ENCODE measurements at places on chromosomes 12 and 14. TPM values are rescaled to one million over a fixed set of nuclear protein-coding genes. Genes with fewer than 3 reads are reported as not detected.

The IFNG-AS1 gene
- polyA plus RNA-seq, result not detected

DNA sequence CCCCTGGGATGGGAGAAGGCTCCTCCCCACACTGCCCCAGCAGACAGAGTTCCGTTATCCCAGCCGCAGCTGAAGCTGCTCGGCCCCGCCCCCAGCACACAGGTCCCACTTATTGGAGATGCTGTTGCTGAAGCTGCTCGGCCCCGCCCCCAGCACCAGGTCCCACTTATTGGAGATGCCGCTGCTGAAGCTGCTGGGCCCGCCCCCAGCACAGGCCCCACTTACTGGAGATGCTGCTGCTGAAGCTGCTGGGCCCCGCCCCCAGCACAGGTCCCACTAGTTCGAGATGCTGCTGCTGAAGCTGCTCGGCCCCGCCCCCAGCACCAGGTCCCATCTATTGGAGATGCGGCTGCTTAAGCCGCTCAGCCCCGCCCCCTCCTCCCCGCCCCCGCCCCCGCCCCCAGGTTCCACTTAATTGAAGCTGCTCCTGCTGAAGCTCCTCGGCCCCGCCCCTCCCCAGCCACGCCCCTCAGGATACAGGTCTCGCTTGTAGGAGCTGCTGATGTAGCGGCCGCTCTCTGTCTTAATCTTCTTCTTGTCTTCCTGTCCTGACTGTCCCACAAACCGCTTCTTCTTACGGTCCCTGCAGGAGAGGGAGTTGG, 12.0 kb downstream of the CFAP73 start:
- no peak for DNase-seq

The ADGRD1 gene
- polyA plus RNA-seq, result 14.5 TPM

DNA sequence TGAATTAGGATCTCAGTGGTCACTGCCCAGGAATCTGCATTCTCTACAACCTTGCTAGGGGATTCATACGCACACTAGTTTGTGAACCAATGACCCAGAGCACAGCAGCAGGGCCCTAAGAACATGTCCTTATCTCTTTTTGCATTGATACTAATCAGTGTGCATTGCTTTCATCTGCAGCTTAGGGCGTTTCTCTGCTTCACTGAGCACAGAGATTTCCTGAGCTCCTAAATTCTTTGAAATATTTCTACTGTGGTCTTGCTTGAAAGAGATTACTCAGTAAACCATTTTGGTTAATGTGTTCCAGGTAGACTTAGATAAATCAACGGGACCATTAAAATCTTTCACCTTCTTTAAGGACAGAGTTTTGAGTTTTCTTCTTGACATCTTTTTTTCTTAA, 351.3 kb upstream of the KITLG start:
- no peak for DNase-seq

GRCh38 chr12:114729731-114730130, 45.8 kb upstream of the TBX3 start:
- no peak for DNase-seq

The SAMD4A gene
- 8.0 TPM for polyA plus RNA-seq

DNA sequence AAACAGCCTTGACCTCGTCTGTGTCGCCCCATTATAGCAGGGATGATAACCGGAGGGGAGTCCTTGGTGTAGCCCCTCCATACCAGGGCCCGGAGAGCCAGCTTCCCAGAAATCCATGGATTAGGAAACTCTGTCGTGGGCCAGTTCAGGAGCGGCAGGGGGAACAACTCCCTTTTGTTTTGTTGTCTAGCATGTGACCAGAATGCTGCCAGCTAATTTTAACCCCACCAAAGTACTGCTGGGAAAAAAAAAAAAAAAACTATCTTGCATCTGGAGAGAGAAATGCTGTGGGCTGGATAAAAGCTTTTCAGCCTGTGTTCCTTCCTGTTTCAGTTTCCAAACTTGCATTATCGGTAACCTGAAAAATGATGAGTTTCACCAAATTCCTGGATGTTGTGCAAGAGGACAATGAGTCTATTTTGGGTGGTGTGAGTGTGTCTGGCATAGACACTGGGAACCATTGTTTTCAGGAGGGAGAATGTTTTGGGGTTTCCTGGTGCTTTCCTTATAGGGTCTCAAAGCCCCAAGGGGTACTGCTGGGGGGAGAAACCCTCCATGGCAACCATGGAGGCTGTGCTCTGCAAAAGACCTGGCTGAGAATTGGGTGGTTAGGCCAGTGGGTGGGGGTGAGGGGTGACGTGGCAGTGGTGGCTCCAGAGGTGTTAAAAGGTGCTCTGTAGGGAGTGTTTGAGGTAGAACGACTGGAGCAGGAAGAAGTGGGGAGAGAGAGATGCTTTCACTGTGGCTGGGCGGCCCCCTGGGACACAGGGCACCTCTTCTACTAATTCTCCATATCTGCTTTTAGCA, 14.9 kb upstream of the IRF2BPL start:
- DNase-seq, result no peak

The OLR1 gene
- polyA plus RNA-seq, result 1.4 TPM

The IL26 gene
- polyA plus RNA-seq, result not detected

The CCDC60 gene
- polyA plus RNA-seq, result 0.17 TPM

DNA sequence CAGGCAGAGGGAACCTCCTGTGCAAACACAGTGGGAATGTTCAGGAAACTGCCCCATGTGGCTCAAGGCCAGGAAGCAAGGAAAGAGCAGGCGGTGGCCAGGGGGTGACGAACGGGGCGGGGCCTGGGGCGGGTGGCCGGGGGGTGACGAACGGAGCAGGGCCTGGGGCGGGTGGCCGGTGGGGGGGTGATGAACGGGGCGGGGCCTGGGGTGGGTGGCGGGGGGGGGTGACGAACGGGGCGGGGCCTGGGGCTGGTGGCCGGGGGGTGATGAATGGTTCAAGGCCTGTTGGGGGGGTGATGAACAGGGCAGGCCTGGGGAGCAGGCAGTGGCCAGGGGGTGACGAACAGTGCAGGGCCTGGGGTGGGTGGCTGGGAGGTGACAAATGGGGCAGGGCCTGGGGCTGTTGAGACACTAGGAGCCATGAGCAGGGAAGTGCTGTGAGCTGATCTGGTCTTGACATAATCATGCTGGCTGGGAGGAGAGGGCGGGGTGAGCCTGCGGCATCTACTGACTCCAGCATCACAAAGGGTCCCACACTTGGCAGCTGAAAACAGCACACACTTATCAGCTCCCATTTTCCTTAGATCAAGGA, 62.7 kb upstream of the FBRSL1 start:
- DNase-seq, result no peak

The RBP5 gene
- polyA plus RNA-seq, result 65.4 TPM

DNA sequence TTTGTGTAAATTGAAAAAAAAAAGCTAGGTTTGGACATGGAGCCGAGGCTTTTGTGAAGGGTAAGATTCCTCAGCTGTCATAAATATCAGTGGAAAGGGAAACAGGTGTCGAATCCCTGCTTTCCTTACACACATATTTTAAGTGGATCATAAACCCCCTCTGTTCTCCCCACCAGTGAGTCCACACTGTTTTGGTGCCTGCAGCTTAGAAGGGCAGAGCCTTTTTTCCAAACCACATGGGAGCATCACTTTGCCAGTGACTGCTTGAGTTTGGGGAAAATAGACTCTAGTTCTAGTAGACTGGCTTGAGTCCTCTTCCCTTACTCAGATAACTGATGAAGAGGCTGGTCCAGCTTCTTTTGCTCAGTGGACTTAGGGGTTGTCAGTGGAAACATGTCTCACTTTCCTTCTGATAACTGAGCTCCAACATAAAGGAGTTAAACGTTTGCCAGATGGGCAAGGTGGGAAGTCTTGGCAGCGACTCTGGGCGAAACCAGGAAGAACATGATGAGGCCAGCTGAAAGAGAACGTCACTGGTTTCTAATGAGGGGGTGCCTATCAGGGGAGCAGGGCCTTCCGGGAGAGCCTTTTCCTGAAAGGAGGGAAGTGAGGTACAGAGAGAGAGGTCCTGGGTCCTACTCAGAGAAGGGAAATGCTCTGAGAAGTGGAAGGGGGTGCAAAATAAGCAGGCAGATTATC, 168.1 kb upstream of the PARP11 start:
- no peak for DNase-seq

DNA sequence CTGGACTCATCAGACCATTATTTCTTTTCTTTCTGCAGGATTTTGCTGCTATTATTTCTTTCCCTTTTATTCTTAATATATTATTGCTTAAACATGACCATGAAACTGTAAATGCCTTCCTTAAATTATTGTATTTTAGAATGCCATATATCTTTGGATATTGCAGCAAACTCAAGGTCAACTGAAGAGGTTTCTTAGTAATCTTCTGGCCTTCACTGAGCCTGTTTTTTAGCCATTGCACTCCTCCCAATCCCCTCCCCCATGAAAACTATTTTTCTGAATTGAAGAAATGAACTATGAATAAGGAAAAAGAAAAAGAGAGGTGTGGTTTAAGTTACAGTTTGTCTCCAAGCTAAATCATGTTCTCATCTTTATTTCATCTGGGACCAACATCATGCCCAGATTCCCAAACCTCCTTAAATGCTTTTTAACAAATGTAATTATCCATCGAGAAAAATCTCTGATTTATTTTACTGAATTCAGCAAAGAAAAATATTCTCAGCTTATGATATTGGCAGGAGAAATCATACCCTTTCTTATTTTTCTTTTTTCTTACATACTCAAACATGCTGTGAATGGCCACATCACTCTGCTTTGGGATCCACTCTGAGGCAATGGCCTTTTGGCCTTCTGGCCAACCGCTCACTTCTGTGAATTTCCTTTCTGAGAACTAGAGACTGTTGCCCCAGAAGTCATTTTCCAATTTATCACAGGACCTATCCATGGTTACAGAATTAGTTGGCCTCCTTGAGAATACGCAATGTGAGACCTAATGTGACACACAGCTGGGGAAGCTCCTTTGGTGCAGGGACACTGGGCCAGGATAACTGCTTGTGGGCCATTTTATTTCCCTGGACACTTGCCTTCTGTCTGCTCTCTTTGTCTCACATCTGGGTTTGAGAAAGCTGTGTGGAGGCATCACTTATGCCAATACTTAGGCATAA, 50.9 kb downstream of the IGF1 start:
- no peak for DNase-seq

The ESRRB gene
- 7.3 TPM for polyA plus RNA-seq

DNA sequence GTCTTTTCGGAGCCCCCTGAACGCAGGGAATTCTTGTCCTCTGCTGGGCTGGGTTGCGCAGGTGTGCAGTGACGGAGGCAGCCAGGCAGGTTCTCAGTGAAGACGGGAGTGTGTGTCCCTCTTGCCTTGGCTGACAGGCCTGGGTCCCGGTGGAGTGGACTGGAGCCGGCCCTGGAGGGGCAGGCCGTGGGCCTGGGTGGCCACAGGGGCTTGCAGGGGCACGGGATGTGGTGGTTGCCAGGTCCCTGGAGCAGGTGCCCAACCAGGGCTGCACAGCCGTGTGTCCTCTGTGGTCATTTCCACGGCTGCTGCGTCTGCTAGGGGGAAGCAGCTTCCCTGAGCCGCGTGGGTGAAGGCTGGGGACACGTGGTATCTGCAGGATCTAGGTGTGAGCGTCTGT, 79.8 kb downstream of the ADGRD1 start:
- DNase-seq, result no peak

DNA sequence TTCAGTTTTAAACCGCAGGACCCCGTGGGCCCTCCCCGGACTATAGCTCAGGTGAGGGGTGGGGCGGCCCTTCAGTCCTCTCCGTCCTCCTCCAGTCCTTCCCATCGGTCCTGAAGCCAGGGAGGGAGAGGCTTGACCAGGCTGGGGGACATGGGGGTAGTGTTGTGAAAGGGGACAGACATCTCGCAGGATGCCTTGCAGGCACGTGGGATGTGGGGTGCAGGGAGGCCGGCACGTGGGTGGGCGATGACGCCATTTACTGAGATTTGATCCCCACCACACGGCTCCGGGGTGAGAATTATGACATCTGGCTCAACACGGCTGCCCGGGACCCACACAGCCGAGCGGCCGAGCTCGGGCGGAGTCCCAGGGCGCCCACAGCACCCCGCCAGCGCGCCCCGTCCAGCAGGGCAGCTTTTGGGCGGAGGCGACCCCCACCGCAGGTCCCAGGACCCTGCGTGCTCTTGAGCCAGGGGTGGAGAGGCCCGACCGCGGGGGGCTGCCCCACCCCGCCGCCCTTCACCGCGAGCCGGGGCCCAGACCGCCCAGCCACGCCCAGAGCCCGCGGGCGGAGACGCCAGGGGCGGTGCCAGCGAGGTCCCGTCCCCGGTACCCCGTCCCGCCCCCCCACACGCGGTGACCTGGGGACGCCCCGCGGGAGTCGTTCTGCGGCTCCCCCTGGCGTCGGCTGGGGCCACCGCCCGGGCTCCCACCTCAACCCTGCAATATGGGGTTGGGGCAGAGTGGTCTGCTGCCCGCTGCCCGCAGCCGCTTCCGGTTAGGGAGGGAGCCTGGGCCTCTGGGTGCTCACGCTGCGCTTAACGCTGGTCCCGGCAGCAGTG, 3.3 kb upstream of the EXOC3L4 start:
- DNase-seq, result no peak

- DNase-seq, result no peak
Observed at GRCh38 chr14:89137526-89138163, 279.4 kb downstream of the FOXN3 start.

- no peak for DNase-seq
Observed at GRCh38 chr14:95649230-95649629, 37.0 kb upstream of the TCL1B start.

The C12orf54 gene
- 0.25 TPM for polyA plus RNA-seq

DNA sequence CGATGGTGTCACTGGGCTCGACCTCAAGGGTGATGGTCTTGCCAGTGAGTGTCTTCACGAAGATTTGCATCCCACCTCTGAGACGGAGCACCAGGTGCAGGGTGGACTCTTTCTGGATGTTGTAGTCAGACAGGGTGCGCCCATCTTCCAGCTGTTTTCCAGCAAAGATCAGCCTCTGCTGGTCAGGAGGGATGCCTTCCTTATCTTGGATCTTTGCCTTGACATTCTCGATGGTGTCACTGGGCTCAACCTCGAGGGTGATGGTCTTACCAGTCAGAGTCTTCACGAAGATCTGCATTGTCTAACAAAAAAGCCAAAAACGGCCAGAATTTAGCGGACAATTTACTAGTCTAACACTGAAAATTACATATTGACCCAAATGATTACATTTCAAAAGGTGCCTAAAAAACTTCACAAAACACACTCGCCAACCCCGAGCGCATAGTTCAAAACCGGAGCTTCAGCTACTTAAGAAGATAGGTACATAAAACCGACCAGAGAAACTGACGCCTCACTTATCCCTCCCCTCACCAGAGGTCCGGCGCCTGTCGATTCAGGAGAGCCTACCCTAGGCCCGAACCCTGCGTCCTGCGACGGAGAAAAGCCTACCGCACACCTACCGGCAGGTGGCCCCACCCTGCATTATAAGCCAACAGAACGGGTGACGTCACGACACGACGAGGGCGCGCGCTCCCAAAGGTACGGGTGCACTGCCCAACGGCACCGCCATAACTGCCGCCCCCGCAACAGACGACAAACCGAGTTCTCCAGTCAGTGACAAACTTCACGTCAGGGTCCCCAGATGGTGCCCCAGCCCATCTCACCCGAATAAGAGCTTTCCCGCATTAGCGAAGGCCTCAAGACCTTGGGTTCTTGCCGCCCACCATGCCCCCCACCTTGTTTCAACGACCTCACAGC, 717 bp downstream of the UBC start:
- DNase-seq, result peak; percentile 56

The C1S gene
- 60.0 TPM for polyA plus RNA-seq

GRCh38 chr12:56010111-56010570, 10.7 kb upstream of the IKZF4 start:
- no peak for DNase-seq
